ENCODE measurements at places on chromosomes 2 and 18. TPM values are rescaled to one million over a fixed set of nuclear protein-coding genes. Genes with fewer than 3 reads are reported as not detected.

IL1R1 gene
- total RNA-seq, result 95.9 TPM

PXDN gene
- total RNA-seq, result 42.3 TPM

KCNG2 gene
- total RNA-seq, result 0.76 TPM

HNMT gene
- total RNA-seq, result 61.6 TPM

All from kidney (tissue), 22 donors.